ENCODE measurements at places on chromosomes 1 and 21.

DNA sequence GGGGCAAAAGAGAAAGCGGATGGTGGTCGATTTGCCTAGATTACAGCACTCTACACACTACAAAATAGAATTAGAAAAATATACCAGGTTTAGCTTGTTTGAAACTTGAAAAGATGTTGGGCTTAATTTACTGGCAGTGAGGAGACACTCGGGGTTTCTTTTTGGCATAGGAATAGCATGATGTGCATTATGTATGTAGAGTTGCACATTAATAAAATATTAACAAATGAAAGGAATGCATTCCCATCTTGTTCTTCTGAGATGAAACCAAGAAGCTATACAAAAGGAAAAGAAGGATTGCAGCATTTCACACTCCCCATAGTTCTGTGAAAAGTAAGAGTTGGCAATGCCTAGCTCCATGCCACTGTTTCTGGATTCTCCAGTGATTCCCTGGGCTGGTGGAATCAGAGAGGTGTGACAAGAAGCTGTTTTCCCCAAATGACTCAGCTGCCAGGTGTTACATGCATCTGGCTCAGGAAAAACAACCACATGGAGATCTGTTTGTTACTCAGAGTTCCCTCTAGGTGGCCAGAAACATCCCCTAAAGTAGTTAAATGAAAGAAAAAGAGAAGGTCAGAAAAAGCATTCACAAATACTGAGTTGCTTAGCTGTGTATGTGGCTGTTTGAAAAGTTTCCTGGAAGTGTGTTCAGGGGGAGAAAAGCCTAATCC lies 115.6 kb downstream of the UCK2 start:
- DNase-seq, result no peak

DNA sequence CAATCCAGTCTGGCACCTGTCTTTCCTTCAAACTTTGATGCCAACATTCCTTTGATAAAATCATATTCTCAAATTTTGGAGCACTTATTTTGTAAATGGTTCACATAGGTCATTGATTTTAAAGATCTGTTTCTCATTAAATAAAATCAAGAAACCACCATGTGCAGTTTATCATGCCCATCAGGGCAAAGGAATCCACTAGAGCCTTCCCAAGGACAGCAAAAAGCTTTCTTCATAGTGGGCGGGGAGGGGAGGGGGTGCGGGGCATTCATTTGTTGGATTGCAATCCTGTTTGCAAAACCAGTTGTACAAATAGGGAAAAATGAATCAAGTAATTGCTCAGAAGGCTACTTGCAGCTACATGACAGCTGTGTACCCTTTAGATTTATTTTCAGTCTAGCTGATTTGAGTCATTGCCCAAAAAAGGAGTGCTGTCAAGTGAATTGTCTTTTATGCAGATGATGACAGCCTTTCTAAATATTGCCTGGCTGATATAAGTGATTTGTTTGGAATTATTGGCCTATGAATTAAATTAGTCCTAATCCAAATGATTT lies 23.0 kb downstream of the LRRC8B start:
- DNase-seq, result peak; percentile 91

DNA sequence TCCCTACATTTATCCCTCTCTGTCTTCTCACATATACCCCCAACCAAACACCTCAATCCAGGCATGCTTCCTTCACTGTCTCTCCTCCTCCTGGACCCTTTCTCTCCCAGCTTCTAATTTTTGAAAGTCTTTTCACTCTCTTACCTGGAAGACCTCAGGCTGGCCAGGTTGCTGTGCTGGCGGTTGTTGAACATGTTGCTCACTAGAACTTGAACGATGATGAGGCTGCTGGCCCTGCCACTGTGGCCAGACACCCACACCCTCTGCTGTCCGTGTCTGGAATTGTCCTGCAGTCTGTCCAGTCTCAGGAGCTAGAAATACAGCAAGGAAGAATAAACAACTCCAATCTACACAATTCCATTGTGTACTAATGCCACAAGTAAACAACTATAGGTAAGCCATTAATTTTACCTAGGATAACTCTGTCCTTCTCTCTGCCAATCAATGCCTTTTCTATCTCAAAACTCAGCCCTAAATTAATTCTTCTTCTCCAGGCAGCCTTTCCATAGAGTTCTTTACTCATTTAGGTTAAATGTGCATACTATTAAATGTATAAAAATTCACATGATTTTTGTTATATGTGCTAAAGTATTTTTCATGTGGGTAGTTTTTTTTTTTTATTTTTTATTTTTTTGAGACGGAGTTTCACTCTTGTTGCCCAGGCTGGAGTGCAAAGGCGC lies 5.1 kb upstream of the CTSK start:
- DNase-seq, result peak; percentile 47

- DNase-seq, result no peak
These were observed 181.9 kb downstream of the ZSCAN20 start for GRCh38 chr1:33654267-33654834.

DNA sequence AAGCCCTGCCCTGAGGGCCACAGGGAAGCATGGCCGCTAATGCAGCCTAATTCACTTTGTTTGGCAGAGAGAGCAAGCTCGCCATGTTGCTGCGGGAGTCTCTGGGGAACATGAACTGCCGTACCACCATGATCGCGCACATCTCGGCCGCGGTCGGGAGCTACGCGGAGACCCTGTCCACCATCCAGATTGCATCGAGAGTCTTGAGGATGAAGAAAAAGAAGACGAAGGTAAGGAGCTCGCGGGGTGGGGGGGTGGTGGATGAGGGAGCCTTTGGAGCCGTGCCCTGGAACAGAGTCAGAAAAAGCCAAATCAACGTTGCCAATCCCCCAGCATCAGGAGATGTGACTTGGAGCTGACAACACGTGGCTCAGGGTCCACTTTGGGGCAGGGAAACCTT lies 529.4 kb downstream of the KIF26B start:
- DNase-seq, result no peak

DNA sequence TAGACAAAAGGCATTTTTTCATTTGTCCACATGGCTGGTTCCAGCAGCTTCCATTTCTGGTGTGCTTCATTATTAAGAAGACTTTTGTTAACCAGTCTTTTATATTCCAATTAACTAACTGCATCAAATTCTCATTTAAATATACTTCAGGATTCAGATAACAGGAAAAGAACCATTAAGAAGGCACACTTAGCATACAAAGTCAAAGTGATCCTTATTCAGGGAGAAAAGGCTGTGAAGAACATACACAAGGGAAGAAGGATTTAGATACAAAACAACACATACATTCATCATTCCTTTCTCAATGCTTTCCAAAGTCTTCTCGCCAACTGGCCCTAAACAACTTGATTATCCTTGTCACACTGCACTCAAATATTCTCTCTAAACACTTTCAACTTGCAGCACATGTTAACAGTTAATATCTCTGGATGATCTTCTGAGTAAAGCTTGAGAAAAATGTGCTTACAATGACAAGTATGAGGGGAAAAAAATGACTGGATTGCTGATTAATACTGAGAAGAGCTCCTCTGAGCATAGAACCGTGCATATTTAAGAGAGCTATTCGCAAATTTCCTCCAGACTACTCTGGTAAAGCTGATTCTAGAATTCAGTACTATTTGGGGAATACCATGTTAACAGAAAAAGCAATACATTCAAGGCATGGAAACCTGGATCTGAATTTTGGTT lies 225.2 kb upstream of the TNR start:
- no peak for DNase-seq

- DNase-seq, result peak; percentile 81
These were observed 8.2 kb downstream of the IFFO2 start for GRCh38 chr1:18948048-18948912.

GRCh38 chr1:227748496-227749182 lies 13.4 kb downstream of the SNAP47 start:
- peak; percentile 66 for DNase-seq

DNA sequence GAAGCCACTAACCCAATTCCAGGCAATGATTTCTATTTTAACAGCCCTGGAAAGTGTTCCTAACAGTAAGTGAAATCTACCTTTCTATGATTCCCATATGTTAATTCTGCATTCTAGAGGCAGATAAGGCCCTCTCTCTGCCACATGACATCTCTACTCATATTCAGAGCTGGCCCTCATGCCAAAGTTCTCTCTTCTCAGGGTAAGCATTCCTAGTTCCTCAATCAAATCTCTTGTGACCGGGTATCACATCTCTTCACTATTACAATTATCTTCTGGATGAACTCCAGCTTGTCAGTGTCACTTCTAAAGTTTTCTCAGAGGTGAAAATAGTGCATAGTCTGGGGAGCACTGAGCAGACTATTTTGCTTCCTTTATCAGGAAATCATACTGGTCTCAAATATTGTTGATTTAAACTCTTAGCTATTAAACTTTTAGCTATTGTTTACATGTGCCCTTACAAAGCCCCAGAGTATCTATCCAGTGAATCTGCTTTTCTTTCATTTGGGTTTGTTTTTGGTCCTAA lies 66.4 kb upstream of the TNFSF18 start:
- DNase-seq, result no peak

DNA sequence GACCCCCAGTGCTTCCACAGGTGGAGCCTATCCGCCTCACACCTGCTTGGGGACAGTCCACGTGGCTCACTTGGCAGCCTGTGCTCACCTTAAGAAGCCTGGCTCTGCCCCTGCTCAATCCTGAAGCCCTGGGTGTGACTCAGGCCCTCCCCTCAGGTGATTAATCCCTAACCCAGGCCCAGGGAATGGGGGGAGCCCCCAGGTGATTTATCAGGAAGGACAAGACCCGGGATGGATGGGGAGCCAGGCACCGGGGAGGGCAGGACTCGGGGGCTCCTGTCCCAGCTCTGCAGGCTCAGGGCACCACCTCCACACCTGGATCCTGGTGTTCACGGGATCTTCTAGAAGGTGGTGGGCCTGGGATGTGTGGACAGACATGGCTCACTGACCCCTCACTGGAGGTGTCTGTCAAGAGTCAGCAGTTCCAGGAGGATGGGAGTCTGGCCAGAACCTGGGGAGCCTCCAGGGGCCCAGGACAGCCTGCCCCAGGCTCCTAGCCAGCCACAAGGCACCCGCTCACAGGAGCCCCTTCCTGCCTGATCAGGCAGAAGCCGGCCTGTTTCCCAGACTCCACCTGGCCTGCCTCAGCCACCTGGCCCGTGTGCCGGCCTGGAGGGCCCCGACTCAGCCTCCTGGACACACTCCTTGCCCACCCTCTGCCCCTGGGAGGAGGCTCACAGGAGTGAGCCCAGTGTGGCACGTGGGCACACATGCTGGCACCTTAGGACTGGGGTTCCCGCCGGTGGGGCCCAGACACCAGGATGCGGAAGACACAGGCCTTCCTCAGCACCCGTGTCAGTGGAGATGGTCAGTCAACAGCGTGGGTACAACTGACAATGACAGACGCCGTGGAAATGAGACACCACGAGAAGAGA lies 38.6 kb upstream of the COL6A1 start:
- DNase-seq, result no peak

GRCh38 chr1:173555651-173556305 lies 47.1 kb downstream of the SLC9C2 start:
- peak; percentile 12 for DNase-seq

GRCh38 chr1:162297208-162297607 lies 79.4 kb downstream of the SPATA46 start:
- DNase-seq, result no peak

GRCh38 chr1:111234866-111235265 lies 7.4 kb downstream of the CHI3L2 start:
- no peak for DNase-seq

DNA sequence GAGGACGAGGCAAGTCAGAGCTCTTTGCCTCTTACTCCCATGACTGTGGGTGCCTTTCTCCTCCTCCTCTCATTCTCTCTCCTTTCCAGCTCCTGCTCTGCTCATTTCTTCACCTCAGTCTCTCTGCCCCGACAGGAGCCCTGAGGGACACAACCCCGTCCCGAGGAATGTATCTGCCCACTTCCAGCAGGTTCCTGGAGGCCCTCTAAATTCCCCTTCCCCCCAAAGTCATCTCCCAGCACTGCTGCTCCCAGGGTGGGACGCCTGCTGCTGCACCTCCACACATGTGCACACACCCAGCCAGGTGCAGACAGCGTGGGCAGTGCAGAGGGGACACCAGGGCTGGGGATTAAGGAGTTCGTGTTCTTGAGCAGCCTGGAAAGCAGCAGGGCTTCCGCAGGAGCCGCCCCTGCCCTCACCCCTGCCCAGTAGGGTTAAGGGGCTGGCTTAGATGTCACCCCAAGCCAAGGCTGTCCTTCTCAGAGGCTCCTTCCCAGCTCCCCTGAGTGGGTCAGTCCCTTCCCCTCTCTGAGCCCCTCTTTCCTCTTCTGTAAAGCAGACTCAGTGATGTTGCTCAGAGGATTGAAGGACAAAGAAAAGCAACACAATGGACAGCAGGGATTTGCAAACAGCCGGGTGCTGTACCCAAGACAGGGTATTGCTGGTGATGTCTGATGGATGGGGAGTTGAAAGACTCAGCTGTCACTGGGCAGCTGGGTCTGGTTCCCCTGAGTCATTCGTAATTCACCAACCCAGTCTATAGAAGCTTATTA lies 346.0 kb downstream of the MATN1 start:
- peak; percentile 62 for DNase-seq

DNA sequence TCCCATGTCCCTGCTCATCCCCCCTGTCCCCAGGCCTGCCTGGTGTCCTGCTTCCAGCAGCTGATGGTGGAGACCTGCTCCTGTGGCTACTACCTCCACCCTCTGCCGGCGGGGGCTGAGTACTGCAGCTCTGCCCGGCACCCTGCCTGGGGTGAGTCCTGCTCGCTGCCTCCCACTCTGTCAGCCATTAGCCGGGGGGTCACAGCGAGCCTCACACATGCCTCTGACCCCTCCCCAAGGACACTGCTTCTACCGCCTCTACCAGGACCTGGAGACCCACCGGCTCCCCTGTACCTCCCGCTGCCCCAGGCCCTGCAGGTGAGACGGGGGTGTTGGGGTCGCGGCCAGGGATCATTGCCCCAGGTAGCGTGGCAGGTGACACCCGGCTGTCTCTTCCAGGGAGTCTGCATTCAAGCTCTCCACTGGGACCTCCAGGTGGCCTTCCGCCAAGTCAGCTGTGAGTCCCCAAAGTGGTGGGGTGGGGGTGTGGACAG lies 10.0 kb downstream of the SCNN1D start:
- DNase-seq, result no peak

- peak; percentile 22 for DNase-seq
These were observed 46.2 kb downstream of the CDC7 start for GRCh38 chr1:91546876-91547275.

GRCh38 chr21:28084951-28085350 lies 907.7 kb downstream of the LTN1 start:
- no peak for DNase-seq

GRCh38 chr1:205451202-205451601 lies 4.6 kb downstream of the BLACAT1 start:
- no peak for DNase-seq

GRCh38 chr21:25717491-25718147 lies 17.1 kb downstream of the ATP5PF start:
- DNase-seq, result peak; percentile 22

All from myocyte (in vitro differentiated cells).